ENCODE measurements at places on chromosomes 2 and 18. TPM values are rescaled to one million over a fixed set of nuclear protein-coding genes. Genes with fewer than 3 reads are reported as not detected.
A peak's percentile ranks its signal among the peaks of the same experiment; 100 is the strongest.

GRCh38 chr2:140384946-140385345 is 1604.8 kb upstream of the NXPH2 start:
- no peak for DNase-seq

The GPAT2 gene
- total RNA-seq = 19.1 TPM

- DNase-seq = no peak
Observed at GRCh38 chr18:39037925-39038324, 1472.3 kb upstream of the CELF4 start.

- DNase-seq = no peak
Observed at GRCh38 chr2:159169187-159169586, 117.3 kb downstream of the WDSUB1 start.

DNA sequence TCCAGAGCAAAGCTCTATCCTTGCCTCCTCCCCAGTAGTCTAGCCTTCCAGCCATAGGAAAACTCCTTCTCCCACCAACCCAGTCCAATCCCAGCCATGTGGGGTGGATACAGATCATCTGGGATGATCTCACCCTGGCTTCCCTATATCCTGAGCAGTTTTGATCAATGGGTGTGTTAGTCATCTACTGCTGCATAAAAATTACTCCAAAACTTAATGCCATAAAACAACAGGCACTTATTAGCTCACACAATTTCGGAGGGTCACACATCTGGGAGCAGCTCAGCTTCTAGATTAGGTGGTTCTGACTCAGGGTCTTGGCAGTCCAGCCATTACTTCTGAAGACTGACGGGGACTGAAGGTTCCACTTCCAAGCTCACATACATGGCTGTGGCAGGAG is 190.4 kb downstream of the SPP2 start:
- DNase-seq = no peak

The UGT1A1 gene
- not detected for total RNA-seq

The MOGAT1 gene
- total RNA-seq = 0.18 TPM

The UNC80 gene
- not detected for total RNA-seq

DNA sequence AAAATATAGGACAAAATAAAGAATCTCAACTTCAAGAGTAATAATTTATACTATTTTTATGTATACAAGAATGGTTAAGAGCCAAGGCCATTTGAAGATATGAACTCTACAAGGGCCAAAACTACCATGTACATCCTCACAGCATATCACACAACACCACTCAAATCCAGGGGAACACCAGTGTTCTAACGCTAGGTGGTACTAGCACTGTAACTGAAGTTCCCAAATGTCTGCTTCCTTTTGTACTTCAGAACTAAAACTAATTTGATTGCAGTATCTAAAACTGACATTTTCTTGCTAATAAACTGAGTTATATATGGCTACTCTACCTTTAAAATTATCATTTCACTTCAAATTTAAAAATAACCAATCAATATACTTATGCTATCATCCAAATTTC is 47.0 kb downstream of the REV1 start:
- DNase-seq = no peak

DNA sequence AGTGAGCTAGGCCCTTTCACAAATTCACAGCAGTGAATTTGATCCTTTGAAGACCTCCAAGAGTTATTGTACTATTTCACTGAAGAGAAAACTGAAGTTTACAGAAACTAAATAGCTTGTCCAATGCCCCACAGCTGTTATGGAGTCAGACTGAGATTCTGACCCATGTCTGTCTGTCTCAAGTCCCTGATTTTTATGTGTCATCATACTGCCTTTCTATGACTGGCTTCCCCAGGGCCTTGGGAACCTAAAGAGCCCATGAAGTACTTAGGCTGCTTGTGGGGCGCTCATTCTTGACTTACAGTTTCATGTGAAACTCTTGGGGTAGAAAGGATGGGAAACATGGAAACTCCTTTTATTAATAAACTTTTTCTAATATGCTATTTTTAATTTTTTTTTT is 107.7 kb downstream of the ATL2 start:
- DNase-seq = no peak

GRCh38 chr18:57198073-57198472 is 51.2 kb downstream of the BOD1L2 start:
- no peak for DNase-seq

DNA sequence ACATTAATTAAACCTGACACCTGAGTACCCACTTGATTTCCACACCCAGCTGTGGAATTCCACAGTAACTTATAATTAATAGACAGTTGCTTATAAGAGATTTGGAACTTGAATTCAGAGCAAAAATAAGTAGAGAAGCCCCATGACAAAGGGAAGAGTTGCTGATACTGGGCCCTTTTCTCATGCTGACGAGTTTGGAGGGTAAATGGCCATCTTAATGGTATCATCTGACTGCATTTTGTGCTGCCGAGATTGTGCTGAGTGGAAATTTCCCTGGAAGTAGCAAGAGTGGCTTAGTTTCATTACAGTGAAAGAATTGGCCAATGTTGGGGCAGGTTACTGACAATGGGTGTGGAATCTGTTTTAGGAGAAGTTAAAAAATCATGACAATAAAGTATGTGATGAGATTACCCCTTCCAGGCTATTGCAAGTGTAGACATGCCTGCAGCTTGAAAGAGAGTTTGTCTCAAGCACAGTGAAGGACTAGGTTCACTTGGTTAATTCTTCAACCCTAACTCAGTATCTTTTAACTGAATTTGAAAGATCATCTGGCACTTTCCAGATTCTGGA is 49.9 kb downstream of the VSNL1 start:
- DNase-seq = no peak

- no peak for DNase-seq
Observed at GRCh38 chr2:39913648-39914461, 134.8 kb upstream of the THUMPD2 start.

GRCh38 chr2:104865096-104865470 is 11.2 kb downstream of the POU3F3 start:
- DNase-seq = no peak

The RAX gene
- 0.32 TPM for total RNA-seq

DNA sequence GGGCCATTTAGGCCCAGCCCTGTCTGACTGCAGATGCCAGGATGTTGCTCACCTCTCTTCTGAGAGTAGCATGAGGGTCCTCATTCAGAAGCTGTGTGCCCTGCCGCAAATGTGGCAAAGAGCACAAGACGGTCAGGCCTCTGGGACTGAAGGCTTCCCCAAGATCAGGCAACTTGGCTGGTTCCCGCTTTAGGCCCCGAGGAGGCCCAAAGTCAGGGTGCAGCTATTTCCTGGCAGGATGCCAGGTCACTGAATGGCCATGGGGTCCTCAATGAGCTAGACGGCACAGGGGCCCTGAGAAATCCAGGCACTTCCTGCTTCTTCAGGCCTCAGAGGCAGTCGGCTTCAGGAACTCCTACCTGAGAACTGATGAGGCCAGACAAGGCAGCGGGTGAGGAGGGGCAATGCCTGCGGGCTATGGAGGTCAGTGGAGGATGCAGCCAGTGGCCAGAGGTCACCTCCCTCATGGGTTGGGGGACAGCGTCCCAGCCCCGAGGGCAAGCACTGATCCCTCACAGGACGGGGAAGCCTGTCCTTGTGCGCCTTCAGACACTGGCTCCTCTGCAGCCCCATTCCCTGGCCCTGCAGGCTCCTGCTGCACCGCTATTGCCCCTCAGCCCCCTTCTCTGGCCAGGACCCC is 44.9 kb downstream of the LMAN2L start:
- no peak for DNase-seq

- DNase-seq = no peak
Observed at GRCh38 chr18:79185648-79186047, 116.5 kb downstream of the ATP9B start.

DNA sequence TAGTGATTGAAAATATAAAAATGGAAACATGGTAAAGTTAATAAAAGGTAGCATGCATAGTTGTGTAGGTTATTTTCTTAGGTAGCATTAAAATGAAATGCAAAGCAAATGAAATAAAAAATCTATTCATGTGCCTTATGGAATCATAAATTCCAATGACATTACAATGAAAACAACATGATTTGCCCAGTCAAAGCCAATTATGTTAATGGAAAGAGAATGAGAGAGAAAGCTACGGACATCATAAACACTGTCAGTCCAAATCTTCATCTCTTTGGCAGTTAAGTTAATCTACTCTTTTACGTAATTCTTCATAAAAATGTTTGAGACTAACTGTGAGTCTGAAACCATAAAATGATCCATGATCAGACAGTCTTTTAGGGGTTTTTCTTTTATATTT is 636.7 kb upstream of the SYT4 start:
- no peak for DNase-seq

DNA sequence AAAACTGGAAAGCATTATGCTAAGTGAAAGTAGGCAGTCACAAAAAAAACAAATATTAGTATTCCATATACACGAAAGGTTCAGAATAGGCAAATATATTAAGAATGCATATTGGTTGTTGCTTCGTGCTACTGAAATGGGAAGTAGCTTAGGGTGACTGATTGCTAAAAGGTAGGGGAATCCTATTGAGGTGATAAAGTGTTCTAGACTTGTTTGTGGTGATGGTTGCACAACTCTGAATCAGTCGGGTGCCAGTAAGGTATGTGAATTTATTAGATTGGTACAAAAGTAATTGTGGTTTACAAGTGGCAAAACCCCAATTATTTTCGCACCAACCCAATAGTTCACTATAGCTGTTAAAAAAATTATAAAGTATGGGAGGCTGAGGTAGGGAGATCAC is 20.7 kb downstream of the USP34 start:
- no peak for DNase-seq

DNA sequence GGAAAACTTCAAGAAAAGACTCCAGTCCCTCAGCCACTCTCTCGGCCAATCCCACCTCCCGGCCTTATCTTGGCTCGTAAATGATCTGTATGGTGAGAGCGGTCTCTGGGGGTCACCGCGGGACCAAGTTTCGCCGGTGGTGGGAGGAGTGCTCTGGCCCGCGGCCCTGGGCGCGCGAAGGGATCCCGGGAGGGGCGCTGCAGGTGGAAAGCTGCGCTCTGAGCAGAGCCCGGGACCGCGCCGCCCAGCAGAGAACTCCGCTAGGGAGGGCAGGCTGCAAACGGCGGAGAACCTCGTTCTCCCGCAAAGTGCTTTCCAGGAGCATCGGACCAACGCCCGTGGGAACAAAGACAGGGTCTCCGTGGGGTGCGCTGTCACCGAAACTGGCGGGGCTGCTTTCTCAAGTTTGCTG is 622 bp downstream of the LRP2 start:
- no peak for DNase-seq

GRCh38 chr18:31268985-31269406 is 49.0 kb upstream of the DSG1 start:
- no peak for DNase-seq

The HOXD1 gene
- total RNA-seq = not detected

GRCh38 chr2:17719562-17720371 is 33.8 kb downstream of the SMC6 start:
- DNase-seq = no peak

DNA sequence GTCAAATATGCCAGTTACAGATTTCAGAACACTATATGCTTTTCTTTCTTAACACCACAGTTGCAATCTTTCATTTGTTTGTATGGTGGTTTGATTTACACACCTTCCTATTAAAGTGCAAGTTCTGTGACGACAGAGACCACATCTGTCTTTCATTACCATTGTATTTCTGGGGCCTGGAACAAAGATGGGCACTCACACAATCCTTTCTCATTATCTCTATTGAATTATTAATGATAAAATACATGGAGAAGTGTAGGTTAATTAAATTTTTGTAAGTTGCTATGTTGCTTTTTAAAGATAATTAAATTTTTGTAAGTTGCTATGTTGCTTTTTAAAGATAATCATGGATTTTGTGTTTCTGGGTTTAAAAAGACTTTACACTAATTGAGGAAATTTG is 79.9 kb downstream of the KCTD18 start:
- DNase-seq = no peak

The ANKRD29 gene
- not detected for total RNA-seq

- DNase-seq = no peak
Observed at GRCh38 chr2:39636306-39636705, 29.4 kb upstream of the TMEM178A start.

GRCh38 chr18:61714421-61714820 is 178.4 kb downstream of the RNF152 start:
- DNase-seq = no peak

DNA sequence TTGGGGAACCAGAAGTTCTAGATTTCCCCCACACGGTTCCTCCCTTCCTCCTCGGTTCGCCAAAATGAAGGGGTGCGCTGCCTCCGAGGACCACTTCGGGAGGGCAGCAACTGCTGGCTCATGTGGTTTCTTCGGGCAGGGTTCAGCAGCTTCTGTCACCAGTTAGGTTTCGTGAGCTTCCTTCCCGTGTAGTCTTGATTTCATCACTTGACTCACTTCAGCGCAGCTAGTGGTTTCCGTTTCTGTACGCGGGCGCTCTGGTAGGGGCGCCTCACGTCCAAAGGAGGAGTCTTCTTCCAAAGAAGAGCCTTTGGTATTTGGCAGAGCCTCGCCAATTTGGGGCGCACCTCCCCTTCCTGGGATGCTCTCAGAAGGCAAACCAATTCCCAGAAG is 485 bp upstream of the GALNT3 start:
- peak; percentile 76 for DNase-seq

- DNase-seq = no peak
Observed at GRCh38 chr2:175647058-175647457, 355.0 kb downstream of the LNPK start.

DNA sequence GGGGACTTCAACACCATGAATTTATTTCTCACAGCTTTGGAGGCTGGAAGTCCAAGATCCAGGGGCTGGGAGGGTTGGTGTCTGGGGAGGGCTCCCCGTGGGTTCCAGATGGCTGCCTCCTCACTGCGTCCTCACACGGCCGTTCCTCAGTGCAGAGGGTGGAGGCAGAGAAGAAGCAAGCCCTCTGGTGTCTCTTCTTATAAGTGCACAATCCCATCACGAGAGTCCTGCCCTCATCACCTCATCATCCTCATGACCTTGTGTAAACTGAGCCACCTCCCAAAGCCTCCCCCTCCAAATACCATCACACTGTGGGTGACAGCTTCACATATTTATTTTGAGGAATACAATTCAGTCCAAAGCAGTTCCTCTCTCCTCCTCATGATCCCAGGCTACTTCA is 26.3 kb downstream of the TMEM163 start:
- DNase-seq = no peak

DNA sequence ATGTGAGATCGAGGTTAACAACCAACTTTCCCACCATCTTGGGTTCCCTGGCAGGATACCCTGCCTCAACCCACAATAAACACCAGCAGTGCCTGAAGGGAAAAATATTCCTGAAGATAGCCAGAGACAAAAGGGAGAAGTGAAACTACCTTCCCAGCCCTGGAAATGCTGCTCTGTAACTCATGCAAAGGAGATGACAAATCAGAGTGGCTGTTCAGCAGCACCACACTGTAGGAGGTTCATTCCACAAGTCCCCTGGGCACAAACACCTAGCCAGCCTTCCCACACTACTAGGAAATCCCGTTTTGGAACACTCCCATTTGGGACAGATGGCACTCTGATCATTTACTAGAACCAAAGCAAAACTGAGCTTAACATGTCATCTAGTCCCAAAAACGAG is 190.7 kb upstream of the RBBP8 start:
- no peak for DNase-seq

DNA sequence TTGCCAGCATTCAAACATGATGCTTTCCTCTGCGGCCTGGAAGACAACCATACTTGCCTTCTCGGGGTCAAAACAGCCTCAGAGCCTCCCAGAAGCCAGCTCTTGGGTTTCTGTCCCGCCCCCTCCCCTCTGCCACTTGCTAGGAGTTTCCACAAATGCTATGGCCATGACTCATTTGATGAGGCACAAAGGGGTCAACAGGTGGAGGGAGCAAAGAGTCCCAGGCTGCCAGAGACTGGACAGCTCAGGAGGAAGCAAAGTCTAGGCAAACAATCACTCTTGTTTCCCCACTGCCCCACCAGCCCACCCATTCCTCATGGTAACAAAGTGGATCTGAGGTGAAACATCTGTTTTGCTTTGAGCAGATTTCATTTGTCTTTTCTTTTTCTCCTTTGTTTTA is 551.1 kb downstream of the TNS1 start:
- no peak for DNase-seq

The GALR1 gene
- not detected for total RNA-seq

Measured in activated T-helper 2 cell treated with anti-CD3 and anti-CD28 coated beads, Interferon-gamma antibody, Interleukin-2, Interleukin-4, amounts not matched to agents 10 μg/mL and 5 μg/mL and 100 μg/mL, durations not matched to agents 14 hours and 24 hours and 36 hours (primary cell).